ENCODE measurements at places on chromosomes 4 and X.

- no peak for DNase-seq
Observed at GRCh38 chr4:15455290-15455689, 14.4 kb upstream of the CC2D2A start.

DNA sequence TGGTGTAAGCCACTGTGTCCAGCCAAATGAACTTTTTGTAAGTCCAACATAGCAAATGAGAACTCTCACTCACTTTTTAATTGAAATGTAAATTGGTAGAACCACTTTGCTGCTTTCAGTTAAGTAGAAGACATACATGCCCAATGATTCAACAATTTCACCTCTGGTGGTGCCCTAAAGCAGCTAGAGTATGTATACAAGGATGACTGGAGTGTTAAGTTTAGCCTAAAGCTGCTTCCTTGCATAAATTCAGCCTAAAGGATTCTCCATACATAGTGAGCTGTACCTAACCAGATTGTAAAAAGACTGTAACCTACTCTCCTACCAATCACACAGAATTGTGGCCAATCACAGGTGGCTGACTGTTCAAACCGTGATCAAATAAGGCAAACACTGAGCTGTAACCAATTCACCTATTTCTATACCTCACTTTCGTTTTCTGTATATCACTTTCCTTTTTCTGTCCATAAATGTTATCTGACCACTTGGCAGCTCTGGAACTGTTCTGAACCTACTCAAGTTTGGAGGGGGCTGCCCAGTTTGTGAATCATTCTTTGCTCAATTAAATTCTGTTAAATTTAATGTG is 39.9 kb downstream of the PDS5A start:
- DNase-seq = no peak

DNA sequence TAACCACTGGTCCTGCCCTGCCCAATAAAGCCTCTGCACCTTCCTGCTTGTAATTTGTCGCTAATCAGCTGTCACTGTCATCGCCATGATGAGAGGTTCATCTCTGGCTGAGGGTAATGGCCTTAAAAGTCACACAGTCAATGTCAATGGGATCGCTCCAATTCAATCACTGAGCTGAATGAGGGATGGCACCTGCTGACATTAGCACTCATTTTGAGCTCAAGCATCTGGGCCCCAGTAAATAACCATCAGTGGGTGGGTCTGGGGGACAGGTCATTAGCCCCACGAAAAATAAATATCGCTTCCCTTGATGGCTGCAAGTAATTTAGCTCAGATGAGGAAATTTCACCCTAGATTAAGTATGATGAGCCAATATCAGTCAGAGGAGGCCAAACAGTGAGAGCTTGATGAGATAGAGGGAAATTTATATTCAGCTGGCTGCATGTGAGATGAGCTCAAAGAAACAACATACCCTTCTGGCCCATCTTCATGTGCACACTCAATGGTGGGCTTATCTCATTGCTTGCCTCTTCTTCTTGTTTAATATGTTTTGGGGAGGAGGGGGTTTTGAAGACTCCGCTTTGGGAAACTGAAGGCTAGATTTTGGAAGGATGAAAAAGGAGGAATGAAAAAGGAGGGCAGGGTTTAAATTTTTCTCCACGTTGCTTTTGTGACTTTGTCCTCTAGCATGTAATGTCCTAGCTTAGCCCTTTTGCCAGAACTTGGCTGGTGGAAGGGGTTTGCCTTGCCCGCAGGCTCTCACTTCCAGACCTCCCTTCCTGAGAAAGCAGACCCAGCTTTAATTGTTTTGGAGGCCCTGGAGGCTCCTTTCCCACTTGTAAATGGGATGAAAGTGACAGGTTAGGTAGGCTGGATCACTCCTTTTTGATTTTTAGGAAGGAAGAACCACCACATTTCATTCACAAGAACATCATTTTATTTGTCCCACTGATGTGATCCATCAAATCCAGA is 84.8 kb upstream of the PAQR3 start:
- no peak for DNase-seq

- DNase-seq = no peak
Observed at GRCh38 chrX:132433551-132433950, 55.3 kb downstream of the MBNL3 start.

GRCh38 chr4:81546777-81547176 is 75.1 kb upstream of the RASGEF1B start:
- DNase-seq = no peak

GRCh38 chr4:121696170-121696580 is 605 bp downstream of the ANXA5 start:
- DNase-seq = peak; percentile 70

- no peak for DNase-seq
Observed at GRCh38 chrX:13334491-13334890, 14.6 kb upstream of the ATXN3L start.

DNA sequence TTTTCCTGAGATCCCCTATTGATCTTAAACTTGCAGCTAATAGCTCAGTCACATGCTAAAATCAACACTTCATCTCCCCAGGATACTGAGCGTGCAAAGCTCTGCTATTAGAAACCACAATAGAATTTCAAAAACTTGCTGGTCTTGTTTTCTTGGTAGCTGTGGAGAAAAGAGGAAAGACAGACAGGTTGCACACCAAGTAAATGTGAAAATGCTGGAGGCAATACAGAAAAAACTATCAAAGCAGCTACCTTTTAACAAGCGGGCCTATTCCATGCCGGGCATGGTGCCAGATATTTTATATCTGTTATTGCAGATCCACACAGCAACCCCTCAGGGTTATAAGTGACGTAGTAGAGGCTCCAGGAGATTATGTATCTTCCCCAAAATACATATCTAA is 171.9 kb downstream of the DCTD start:
- DNase-seq = no peak

DNA sequence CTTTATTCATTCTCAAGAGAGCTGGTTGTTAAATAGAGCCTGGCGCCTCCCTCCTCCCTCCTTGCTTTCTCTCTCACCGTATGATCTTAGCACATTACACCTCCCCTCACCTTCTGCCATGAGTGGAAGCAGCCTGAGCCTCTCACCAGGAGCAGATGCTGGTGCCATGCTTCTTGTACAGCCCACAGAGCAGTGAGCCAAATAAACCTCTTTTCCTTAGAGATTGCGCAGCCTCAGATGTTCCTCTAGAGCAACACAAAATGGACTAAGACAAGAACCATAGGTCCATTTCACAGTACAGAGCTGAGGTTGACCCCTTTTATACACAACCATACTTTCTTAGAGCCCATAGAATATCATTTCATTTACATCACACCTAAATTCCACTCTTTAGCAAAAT is 10.1 kb upstream of the TMEM144 start:
- DNase-seq = no peak

GRCh38 chrX:19879735-19880378 is 7.5 kb downstream of the SH3KBP1 start:
- no peak for DNase-seq

DNA sequence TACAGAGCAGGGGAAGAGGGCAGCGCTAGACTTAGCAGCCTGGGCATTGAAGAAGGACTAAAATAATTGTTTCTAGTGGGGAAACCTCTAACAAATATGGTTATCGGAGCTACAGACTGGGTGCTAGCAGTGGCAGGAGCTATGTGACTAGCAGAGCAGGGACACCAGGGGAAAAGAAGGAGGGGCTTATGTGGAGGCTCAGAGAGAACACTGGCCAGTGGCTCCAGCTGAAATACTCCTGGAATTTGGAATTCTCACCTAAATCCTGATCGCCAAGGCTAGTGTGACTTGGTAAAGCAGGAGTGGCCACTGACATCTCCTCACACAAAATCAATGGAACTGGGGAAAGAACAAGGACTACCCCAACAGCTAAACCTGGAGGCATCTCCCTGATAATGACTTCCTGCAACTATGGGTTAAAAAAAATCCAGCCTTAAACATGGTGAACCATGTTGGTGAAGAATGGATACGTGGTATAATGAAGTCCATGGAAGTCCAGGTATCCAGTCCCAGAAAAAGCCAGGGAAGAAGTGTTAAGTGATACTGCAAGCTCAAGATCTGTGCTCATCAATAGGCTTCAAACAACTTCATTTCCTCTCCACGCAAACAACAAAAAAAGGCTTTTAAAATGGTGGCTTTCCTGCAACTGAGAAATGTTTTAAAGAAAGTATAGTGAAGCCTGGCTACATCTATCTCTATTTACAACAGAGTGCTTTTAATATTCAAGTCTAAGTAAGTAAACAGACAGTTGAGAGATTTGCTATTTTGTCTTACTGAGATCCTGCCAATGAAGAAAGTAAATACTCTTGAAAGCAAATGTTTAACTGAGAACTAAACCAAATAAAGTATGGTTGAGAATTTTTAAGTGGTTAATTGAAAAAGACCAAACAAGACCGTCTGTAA is 1.8 kb downstream of the TAPT1 start:
- DNase-seq = no peak

DNA sequence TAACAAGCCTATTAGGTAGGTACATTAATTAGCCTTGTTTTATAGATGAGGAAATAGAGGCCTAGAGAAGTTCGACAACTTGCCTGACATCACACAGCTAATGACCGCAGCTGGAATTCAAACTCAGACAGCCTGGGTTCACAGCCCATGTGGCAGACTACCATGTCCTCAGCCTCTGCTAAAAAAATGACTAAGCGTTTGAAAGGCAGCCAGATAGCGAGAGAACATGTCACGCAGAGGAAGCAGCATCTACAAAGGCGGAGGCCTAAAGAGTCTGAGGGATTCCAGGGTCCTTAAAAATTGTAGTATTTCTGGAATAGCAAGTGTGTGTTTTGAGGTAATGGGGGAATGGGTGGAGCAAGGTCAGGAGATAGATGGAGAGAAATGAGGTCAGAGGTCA is 33.2 kb upstream of the BMP15 start:
- peak; percentile 37 for DNase-seq

DNA sequence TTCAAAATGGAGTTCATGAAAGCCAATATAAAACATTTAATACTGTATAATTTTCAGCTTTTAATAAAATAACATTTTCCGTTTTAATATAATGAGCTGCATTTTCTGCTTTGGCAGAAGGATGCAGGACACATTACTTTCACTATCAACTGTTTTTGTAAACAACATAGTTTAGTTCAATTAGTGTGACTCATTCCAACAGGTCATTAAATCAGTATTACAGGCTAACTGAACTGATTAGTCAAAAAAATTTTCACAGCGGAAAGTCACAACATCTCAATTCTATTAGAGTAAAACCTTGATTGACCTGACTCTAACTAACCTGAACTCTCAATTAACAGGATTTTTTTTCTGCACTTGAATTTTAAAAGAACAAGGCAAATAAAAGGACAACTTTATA is 151.2 kb upstream of the AMOT start:
- no peak for DNase-seq

DNA sequence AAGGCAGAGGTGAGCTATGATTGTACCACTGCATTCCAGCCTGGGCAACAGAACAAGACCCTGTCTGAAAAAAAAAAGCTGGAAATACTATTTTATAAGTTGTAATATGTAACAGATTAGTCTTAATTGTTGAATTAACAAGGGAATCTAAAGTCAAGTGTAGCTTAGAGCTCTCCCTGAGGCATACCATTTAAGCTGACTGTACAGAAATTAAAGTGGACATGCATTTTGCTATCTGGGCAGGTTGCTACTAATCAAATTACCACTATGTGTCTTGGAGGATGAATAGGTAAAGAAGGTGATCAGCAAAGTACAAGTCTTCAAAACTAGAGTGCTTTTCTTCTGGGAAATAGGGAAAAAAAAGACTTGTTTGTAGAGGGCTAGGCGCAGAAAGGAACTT is 205.3 kb upstream of the JADE1 start:
- no peak for DNase-seq

GRCh38 chrX:80335062-80335830 is 85.0 kb upstream of the TENT5D start:
- DNase-seq = no peak

DNA sequence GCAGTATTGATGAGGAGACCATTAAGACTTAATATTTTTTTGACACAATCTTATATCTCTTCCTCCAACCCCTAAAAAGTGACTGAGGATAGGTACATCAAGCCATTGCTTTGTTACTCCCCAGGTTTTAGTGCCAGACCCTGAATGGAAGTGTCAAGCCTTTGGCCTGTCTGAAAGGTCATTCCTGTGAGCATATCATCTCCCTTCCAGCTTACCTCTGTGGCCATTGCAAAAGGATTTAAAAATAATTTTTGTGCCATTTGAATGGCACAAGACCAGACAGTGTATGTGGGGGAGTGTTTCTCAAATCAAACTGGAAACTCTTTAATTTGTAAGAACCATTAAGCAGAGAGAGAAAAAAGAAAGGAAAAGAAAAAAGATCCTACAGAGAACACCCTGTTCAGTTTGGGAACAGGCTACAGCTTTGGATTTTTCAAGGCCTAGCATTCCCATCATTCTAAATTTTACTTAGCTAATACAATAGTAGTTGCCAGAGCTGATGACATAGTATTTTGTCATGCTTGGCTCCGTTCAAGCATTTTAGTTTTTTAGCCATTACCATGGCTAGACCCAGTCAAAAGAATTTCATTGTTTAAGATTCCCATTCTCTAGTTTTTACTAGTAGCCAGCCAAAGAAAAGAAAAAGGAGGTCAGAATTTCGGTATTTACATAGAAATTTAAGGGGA is 49.6 kb downstream of the HPF1 start:
- peak; percentile 3 for DNase-seq

DNA sequence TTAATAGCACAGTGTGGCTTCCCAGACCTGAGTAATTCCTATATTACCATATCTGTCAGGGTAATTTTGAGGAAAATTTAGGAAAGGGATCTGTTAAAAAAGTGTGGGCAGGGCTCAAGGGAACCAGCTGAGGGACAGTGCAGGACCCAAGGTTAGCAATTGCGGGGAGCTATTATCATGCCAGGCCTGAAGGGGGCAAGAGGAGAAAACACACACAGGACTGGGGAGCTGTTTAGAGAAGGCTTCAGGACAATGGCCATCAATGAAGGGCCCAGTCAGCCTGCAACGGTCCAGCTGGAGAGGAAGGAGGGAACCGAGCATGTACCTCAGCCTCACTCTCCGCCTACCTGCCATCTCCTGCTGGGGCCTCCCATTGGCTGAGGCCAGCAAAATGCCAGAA is 19.0 kb upstream of the NHS start:
- DNase-seq = no peak

DNA sequence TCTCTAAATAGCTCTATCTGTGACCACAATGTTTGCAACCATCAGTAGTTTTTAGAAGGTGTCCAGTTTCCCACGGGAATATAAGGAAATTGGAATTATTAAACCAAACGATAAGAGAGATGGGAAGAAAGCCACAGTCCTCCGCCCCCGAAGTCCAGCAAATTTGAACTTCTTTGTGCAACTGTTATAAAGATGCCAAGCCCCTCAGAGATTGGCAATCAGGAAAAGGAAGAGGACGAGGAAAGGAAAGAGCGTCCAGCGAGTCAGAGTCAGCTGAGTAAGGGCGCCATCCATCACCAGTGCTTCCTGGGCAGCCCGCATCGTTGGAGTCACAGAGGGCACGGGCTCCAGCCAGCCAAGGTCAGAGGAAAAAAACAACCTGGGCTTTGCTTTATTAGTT is 35.7 kb downstream of the LDB2 start:
- no peak for DNase-seq

DNA sequence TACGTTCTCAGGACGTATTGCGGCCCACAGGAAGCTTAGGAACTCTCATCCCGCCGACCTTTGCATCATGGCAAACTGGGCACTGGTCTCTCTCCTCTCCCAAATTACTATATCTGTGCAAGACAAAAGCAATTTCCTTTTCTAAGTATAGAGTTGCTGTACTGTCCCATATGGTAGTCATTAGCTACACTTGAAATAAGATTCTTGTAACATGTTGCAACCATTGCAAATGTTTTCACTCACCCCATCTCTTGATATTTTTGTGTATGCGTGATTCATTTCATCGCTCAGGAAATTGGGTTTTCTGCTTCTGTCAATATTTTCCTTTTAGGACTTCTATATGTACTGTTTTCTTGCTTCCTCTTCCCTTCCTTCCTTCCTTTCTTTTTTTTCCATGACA is 15.7 kb downstream of the ARMCX6 start:
- no peak for DNase-seq

Data from globus pallidus (tissue), 1 donor.